ENCODE measurements at places on chromosomes 13 and 19. TPM values are rescaled to one million over a fixed set of nuclear protein-coding genes. Genes with fewer than 3 reads are reported as not detected.
A peak's percentile ranks its signal among the peaks of the same experiment; 100 is the strongest.

DNA sequence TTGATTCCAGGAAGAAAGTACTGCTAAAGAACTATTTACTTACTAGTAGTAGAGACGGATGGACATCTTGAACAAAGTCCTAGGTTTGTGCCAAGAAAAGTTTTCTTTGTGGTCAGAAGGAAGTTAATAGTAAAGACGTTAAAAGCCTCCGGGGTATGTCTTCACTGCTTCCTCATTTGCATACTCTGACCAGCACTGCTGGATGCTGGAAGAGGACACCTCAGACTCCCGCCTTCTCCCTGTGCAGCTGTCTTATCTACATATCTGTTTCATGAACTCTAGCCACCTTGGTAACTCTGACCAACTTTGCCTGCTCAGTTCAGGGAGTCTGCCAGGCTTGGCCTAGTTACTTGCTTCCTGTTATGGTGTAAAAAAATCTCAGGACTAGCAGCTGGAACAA, 1109.1 kb upstream of the MIR17HG start:
- H3K4me1 ChIP-seq, result no peaks in the 10 kb centered on the region
- no peak overlapping the region for H3K27ac ChIP-seq
- H3K27me3 ChIP-seq, result no peaks in the 10 kb centered on the region

- peak; percentile 33 for DNase-seq
- H3K27me3 ChIP-seq, result peaks cover 27% of the 10 kb centered on the region
- peaks cover 6% of the 10 kb centered on the region for H3K4me1 ChIP-seq
- peak within 1 kb of the TSS; percentile 43 for H3K4me3 ChIP-seq
Measured at GRCh38 chr13:20160306-20161274, at the start of gene GJA3. GJA3 (minus strand) TSS chr13:20161052; CDS start chr13:20143288, 17,764 bp downstream.

DNA sequence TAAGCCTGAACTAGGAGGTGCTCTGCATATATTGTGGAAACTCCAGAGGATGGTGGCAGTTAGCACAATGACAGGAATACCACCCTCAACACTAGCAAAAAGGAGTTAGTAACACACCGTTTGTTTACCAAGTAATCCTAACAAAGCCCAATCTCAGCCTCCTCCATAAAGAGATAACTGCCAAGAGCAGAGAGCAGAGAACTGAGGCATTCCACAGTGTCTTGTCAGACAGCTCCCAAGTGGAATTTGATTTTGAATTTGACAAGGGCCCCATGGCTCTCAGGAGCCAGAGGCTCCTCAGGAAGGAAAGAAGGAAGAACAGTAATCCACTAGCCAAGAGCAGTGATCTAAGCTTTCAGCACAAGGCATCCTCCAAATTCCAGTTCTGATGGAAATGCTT, 298.6 kb downstream of the DCLK1 start:
- DNase-seq, result no peak
- H3K27me3 ChIP-seq, result no peaks in the 10 kb centered on the region
- no peaks in the 10 kb centered on the region for H3K36me3 ChIP-seq

GRCh38 chr13:112603641-112604225, 15.8 kb upstream of the TUBGCP3 start:
- no peaks in the 10 kb centered on the region for H3K27me3 ChIP-seq
- H3K4me3 ChIP-seq, result no peak overlapping the region
- no peak for DNase-seq
- H3K4me1 ChIP-seq, result no peaks in the 10 kb centered on the region
- no peaks in the 10 kb centered on the region for H3K36me3 ChIP-seq
- no peak overlapping the region for H3K27ac ChIP-seq

- H3K4me1 ChIP-seq, result no peaks in the 10 kb centered on the region
- H3K36me3 ChIP-seq, result peaks cover 21% of the 10 kb centered on the region
- no peak overlapping the region for H3K27ac ChIP-seq
- DNase-seq, result no peak
- H3K4me3 ChIP-seq, result no peak overlapping the region
Measured at GRCh38 chr13:42883771-42884467, 102.5 kb downstream of the FAM216B start.

DNA sequence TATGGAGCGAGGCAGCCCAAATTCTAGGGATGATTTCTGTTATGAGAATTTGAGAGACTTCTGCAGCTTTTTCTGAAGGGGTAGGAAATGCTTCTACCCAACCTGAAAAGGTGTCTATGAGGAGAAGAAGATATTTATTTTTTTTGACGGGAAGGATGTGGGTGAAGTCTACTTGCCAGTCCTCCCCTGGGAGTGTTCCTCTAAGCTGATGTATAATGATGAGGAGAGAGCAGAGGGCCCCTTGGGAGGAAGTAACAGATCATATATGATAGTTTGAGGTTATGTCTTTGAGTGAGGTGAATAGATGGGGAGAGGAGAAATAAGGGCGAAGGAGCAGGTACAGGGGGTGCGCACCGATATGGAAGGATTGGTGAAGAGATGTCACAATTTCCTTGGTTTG, 910.6 kb upstream of the SLITRK5 start:
- no peak overlapping the region for H3K27ac ChIP-seq
- no peak overlapping the region for H3K4me3 ChIP-seq

DNA sequence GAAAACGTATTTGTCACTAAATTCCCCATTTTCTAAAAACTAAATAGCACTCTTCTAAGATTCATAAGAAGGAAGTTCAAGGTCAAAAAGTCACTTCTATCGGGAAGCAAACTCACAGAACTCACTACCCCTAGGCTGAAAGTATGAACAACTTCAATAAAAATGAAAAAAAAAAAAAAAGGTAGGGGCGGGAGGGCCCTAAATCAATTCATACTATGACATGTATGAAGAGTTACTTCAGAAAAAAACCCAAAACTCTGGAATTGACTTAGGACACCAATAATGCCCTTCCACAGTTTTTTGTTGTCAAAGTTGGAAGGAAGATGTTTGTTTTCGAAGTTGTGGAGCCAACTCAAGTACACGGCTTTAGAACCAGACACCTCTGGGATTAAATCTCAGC, 1.1 kb downstream of the SUCLA2 start:
- no peaks in the 10 kb centered on the region for H3K27me3 ChIP-seq
- H3K4me1 ChIP-seq, result peaks cover 10% of the 10 kb centered on the region
- H3K4me3 ChIP-seq, result peak overlapping the region; percentile 97

- DNase-seq, result no peak
- peaks cover 34% of the 10 kb centered on the region for H3K4me1 ChIP-seq
- H3K4me3 ChIP-seq, result no peak overlapping the region
- peaks cover 20% of the 10 kb centered on the region for H3K36me3 ChIP-seq
- H3K27ac ChIP-seq, result no peak overlapping the region
Measured at GRCh38 chr19:32349724-32350470, 4.5 kb downstream of the ZNF507 start.

- no peaks in the 10 kb centered on the region for H3K27me3 ChIP-seq
- no peak overlapping the region for H3K4me3 ChIP-seq
- no peak overlapping the region for H3K27ac ChIP-seq
- DNase-seq, result no peak
- H3K36me3 ChIP-seq, result no peaks in the 10 kb centered on the region
- no peaks in the 10 kb centered on the region for H3K4me1 ChIP-seq
Measured at GRCh38 chr13:32476021-32476731, 48.2 kb upstream of the N4BP2L1 start.

- peaks cover 7% of the 10 kb centered on the region for H3K36me3 ChIP-seq
- no peak for DNase-seq
- H3K4me1 ChIP-seq, result peaks cover 3% of the 10 kb centered on the region
- no peak overlapping the region for H3K4me3 ChIP-seq
Measured at GRCh38 chr19:45130888-45131615, 29.7 kb downstream of the NKPD1 start.

- H3K4me3 ChIP-seq, result no peak overlapping the region
- H3K27me3 ChIP-seq, result no peaks in the 10 kb centered on the region
- no peak overlapping the region for H3K27ac ChIP-seq
- no peaks in the 10 kb centered on the region for H3K4me1 ChIP-seq
Measured at GRCh38 chr13:77583581-77583980, 48.1 kb downstream of the SCEL start.

DNA sequence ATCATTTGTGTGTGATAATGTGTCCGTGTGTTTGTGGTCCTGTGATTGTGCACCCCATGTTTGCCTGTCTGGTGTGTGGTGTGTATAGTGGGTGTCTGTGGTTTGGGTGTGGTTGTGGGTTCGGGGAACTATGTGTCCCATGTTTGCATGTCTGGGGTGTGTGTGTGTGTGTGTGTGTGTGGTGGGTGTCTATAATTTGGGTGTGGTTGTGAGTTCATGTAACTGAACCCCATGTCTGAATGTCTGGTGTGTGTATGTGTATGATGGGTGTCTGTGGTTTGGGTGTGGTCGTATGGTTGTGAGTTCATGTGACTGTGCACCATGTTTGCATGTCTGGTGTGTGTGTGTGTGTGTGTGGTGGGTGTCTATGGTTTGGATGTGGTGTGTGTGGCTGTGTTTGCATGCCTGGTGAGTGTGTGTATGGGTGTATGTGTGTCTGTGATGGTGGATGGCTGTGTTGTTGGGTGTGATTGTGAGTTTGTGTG, 11.1 kb upstream of the NFIX start:
- peaks cover 16% of the 10 kb centered on the region for H3K4me1 ChIP-seq
- H3K36me3 ChIP-seq, result no peaks in the 10 kb centered on the region
- no peaks in the 10 kb centered on the region for H3K27me3 ChIP-seq

DNA sequence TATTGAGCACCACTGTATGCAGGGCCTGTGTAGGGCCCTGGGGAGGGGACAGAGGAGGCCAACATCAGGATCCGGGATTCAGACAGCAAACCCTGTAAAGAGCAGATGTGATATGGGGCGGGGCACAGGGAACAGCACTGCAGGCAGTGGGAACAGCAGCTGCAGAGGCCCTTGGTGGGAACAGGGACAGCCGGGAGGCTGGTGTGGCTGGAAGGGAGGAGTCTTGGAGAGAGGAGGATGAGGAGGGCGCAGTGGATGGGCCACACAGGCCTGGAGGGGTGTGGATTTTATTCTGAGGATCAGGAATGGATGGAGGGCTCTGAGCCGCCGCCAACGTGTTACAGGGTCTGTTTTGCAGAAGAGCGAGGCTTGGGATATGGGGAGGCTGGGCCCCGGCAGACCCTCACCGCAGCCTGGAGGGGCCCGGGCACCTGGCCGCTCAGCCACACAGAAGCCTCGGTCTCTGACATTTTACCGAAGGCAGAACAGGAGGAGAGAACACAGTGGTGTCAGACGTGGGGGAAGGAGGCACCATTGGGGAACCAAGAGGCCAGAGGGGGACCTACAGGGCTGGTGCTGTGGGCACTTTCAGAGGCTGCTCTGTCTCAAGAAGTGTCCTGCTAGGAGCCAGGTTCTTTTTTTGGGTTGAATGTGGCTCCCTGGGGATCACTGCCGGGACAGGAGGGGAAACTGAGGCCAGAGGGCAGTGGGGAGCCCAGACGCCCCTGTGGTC, 6.9 kb downstream of the EFNA2 start:
- no peak overlapping the region for H3K4me3 ChIP-seq
- H3K27me3 ChIP-seq, result no peaks in the 10 kb centered on the region
- H3K36me3 ChIP-seq, result no peaks in the 10 kb centered on the region
- DNase-seq, result no peak
- no peak overlapping the region for H3K27ac ChIP-seq
- no peaks in the 10 kb centered on the region for H3K4me1 ChIP-seq

DNA sequence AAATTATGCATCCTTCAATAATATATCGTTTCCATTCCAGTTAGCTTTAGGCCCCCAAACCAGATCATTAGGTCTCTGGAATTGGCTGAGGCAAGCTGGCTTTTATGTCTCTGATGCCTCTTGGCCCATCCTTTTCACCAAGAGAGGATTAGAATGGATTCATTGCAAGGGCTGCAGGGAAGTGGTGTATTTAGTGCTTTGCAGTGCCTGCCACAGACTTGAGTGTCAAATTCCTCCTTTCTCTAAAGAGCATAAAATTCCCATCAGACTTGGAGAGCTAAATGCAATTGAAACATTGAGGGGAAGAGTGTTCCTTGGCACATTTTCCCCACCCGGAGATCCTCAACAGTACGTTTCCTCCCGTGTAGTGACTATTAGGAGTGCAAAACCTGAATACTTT, 302.6 kb downstream of the ATP8A2 start:
- no peak overlapping the region for H3K4me3 ChIP-seq
- no peaks in the 10 kb centered on the region for H3K27me3 ChIP-seq
- H3K36me3 ChIP-seq, result no peaks in the 10 kb centered on the region
- no peak overlapping the region for H3K27ac ChIP-seq
- no peak for DNase-seq
- H3K4me1 ChIP-seq, result no peaks in the 10 kb centered on the region

ZNF536 gene
- total RNA-seq, result not detected

KLK4 gene
- total RNA-seq, result not detected

STOML3 gene
- not detected for total RNA-seq

ZNF737 gene
- 13.3 TPM for total RNA-seq

C2CD4C gene
- not detected for total RNA-seq

LYPD5 gene
- not detected for total RNA-seq

LILRB3 gene
- 1.9 TPM for total RNA-seq
